ENCODE measurements at places on chromosomes 7 and 10. TPM values are rescaled to one million over a fixed set of nuclear protein-coding genes. Genes with fewer than 3 reads are reported as not detected.

DNA sequence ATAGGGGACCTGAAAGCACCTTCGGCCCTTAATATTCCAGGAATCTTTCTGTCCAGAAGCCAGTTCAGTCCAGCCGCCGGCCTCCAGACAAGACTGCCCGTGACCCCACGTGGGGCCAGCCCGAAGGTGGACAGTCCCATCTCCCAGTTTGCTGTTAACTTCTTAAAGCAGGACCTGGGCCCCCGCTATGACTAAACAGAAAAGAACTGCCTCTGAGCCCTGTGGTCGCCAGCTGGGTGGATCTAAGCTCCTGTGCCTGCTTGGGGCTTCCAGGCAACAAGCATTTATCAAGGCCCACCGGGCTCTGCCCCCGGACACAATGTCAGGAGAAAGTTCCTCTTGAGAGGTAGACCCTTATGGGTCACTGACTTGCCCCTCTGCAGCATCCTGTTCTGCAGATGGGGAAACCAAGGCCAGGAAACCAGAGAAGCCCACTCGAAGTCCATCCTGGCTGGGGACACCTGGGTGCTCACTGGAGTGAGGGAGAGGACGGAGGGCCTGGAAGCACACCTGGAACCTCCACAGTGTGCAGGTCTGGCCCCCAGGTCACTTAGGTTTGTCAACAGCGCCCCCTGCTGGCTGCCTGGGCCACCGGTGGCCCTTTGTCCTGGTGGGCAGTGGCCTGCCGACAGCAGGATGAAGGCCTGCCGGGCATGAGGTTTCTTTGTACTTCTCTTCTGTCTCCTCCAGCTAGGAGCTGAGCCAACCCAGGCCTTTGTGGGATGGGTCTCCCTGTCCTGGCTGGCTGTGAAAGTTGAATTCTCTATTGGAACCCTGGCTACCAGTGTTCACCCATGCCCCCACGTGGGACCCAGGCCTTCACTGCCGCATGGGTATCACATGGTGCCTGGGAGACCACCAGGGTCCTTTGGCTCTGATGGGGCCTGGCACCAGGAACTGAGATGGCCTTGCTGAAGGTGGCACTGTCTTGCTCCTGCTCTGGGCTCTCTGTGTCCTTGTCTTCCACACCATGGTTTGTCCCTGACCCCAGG, 128.0 kb downstream of the ZMIZ1 start:
- peak; percentile 58 for ATAC-seq

DNA sequence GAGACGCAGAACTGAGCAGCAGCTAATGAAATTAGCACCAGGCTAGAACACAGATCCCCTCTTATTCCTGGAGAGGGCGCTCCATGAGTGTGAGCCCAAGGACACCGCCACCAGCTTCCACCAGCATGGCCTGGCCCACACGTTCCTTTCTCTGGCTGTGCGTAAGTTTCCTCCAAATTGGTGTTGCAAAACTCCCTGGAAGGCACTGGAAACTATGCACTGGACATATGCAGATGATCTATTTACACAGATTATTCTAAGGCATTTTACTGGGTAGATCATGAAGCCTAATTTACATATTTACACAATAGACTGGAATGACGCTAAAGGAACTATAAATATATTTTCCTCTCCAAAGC, 455.6 kb upstream of the FOXK1 start:
- no peak for ATAC-seq

DNA sequence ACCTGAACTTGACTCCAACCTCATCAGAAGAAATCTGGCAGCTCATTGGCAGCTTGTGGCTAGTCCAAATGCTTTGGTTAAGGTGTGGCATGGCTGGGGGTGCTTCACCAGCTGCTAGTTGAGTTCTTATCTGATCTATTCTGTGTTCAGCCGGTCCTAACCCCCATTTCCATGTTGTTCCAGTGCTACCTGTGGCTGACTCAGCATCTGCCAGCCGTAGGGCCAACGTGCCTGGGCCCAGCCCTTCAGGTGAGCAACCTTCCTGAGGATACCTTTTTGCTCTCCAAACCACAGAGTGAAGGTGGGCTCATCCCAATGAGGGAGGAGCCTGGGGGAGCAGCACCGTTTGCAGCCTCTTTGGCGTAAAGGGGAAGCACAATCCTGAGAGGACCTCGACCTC, 46.8 kb upstream of the C10orf120 start:
- no peak for ATAC-seq

DNA sequence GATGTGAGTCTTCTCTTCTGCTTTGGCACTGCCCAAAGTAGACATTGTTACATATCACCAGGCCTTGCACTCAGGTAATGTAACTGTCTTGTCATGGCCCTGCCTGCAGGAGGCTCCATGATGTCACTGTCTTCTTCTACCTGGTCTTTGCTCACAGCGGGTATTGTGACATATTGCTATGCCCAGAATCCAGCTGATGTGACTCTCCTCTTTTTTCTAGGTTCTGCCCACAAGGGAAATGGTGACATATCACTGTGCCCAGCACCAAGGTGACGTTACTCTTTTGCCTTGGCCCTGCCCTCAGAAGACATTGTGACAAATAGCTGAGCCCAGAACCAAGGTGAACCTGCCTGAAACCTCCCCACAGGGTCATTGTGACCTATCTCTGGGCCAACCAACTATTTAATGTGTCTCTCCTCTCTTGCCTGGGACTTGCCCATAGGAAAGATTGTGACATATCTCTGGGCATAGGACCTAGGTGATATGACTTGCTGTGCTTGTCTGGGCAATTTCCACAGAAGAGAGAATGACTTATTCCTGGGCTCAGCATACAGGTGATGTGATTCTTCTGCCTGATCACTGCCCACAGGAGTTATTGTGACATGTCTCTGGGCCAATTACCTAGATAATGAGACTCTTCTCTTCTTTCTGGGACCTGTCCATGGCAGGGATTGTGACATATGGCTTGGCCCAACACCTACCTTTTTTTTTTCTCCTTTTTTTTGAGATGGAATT, 26.5 kb upstream of the ZNF107 start:
- peak; percentile 65 for ATAC-seq

Gene ASZ1
- total RNA-seq = not detected

- ATAC-seq = no peak
Measured at GRCh38 chr10:46250481-46250880, 36.3 kb upstream of the ANTXRL start.

Gene SLC26A4
- total RNA-seq = 14.7 TPM

DNA sequence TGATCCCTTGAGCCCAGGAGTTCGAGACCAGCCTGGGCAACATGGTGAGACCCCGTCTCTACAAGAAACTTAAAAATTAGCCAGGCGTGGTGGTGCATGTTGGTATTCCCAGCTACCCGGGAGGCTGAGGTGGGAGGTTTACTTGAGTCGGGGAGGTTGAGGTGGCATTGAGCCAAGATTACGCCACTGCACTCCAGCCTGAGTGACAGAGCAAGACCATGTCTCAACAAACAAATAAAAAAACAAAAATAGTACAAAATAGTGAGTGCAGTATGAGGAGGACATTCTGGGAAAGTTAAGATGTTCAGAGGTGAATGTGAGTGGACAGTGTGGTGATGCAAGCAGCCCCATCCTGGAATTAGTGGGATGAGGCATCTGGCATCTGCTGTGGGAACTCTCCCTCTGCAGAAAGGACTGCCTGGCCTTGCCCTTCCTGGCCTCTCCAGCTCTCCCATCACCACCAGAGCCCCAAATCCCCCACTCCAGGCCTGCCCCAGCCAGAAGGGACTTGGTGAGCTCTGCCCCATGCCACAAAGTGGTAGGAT, 96.6 kb upstream of the PARD3 start:
- ATAC-seq = no peak
